ENCODE measurements at places on chromosomes 2 and 18.

GRCh38 chr2:234444242-234444730 is 52.6 kb downstream of the ARL4C start:
- no peak for DNase-seq

DNA sequence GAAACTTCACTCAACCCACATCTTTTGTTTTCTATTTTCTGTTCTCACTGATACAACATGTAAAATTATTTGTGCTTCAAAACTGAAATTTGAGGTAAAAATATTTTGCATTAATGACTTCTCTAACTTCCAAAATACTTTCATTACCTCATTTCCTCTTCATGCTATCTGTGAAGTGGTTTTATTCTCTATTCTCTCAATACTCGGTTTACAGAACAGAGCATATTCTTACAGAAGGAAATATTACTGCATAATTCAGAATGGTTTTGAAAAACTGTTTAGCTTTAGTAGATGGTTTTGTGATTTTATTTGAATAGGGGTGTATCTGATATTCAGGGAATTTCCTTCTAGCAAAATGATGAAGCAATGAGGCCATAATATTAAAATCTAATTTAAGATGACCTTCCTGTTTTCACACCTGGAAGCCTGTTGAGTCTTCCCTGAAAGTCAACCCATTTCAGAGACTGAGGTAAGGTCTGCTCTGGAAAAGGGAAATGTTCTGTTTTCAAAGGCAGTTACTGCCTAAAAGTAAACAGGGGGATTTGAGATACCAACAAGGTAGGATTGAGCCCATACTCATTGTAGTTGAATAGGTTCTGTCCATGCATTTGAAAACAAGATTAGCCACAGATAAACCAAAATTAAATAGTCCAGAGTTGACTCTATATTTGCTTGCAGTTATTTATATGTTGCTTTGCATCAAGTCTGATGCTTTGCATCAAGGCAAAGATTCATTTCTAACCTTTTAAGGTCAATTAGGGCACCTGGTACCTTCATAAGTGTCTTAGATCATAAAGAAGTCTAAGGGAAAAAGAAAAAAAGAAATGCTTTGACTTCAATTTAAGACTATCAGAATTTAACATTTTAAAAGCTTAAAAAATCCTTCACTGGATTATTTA is 50.8 kb upstream of the PEX13 start:
- DNase-seq: no peak

GRCh38 chr2:85584354-85584856 is at the start of gene VAMP5:
Gene VAMP5, plus strand, starts transcription at chr2:85584431. Its CDS starts 60 bp downstream, at chr2:85584491.
- no peak for DNase-seq

DNA sequence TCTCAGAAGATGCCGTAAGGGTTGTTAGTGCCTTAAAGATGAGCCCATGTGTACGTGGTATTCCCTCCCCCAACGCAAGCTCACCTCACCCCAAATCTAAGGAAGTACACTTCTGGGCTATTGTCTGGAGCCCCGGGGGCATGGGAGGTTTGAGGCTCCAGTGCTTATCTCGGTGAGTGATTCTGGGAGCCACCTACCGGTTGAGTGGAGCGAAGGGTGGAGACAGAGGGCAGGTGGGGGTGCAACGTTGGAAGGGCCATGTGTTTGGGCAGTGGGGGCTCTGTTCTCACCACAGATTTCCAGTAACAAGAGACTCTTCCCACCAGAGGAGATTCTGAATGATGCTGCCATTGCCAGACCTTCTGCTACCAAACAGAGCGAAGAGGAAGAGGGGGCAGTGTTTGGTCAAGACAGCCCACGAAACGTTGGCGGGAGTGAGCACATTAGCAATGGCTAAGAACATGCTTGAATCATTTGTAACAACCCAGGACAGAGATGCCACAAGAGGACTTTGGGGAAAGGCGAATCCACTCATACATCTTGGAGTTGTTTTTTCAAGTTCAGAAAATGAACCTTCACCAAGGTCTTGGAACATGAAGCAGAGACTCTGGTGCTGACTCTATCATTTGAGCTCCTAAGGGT is 38.7 kb downstream of the TWIST2 start:
- no peak for DNase-seq

DNA sequence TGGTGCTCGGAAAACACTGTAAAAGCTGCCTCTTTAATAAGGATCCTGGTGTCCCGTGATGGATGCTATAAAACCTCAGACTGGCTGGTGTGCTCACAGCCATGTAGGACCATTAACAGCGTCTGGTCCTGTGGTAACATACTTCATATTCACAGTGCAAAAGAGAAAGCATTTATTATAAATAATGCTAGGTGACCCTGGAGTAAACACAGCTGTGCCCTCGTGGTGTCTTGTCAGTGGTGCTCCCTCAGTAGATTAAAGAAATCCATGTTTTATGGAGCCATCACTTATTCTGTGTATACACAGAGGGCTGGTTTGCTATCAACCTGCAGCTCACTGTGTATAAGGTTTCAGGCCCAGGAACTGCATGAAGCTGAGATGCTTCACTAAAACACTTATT is 106.9 kb downstream of the CDK15 start:
- no peak for DNase-seq

DNA sequence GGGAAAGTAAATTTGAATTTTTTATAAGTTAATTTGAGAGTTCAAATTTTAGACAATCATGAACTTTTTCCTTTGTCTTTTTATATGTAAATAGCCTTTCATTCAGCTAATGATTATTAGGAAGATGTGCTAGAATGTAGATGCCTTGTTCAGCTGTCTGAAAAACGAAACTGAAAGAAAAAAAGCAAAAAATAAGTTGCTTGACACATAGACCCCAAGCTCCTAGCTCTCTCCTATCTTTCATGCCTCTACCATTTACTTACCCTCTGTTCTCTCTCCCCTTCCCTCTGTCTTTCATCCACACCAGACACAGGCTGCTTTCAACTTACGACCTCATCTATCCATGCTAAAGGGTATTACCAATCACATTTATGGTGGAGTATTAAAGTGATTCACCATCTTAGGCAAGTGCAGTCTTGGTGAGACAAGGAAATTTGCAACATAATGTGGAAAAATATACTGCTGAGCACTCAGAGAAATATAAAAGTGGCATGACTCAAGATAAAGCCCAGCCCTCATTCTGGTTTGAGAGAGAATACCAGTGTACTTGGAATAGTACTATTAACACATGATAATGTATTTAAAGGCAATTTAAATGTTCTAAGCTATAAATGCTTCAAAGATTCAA is 425.6 kb downstream of the SUCLG1 start:
- no peak for DNase-seq

DNA sequence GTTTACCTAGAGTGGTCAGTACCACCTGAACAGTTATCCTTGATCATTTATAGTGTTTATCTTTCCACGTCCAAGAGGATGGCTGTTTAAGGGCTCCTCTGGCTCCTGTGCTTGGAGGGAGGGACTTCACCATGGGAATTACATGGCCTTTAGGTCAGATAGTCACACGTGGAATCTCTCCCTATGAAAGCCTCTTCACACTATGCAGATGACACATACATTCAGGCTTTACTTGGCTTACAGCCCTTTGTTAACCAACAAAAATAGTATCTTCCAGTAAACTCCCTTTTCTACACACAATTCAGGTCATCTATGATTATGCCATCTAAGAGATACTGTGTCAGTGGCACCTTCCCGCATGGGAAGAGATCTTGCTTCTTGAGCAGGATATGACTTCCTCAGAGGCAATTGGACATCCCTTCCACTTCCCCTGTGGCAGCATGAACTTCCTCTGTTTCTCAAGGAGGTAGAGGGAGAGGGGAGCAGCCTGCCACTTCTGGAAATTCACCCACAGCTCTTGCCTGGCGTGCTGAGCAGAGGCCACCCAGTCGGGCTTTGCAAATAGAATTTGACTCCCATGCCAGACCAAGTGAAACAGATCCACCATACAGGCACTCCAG is 53.5 kb downstream of the COLEC12 start:
- DNase-seq: no peak

- DNase-seq: no peak
These were observed 36.2 kb downstream of the USP40 start for GRCh38 chr2:233530381-233530780.

GRCh38 chr2:137892739-137893138 is 71.5 kb upstream of the HNMT start:
- no peak for DNase-seq
